T-helper 2 cell (primary cell): ENCODE measurements at places on chromosomes 5 and 9.

DNA sequence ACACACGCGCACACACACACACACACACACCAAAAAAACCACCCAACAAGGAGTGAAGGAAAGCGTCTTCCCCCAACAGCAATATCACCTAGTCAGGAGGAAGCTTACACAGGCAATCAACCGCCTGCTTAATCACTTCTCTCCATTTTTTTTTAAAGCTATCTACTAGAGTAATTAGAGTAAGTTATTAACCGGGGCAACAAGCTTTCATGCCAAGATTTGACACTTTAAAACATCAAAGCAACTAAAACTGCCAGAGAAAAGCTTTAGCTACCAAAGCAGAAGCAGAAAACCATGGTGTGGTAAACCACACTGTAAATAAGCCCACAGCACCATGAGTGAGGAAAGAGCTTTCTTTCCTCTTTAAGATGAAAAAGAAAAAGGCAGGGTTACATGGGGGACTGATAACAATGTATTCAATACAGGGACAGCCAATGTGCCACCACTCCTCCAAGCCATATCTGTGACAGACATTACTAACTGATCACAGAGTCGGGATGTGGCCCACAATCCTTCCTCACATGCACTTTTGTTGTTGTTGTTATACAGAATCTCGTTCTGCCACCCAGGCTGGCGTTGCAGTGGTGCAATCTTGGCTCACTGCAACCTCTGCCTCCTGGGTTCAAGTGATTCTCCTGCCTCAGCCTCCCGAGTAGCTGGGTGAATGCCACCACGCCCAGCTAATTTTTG is 282.1 kb downstream of the CRB2 start:
- peak; percentile 62 for DNase-seq

GRCh38 chr5:43301653-43302091 is 11.5 kb downstream of the HMGCS1 start:
- DNase-seq, result no peak

DNA sequence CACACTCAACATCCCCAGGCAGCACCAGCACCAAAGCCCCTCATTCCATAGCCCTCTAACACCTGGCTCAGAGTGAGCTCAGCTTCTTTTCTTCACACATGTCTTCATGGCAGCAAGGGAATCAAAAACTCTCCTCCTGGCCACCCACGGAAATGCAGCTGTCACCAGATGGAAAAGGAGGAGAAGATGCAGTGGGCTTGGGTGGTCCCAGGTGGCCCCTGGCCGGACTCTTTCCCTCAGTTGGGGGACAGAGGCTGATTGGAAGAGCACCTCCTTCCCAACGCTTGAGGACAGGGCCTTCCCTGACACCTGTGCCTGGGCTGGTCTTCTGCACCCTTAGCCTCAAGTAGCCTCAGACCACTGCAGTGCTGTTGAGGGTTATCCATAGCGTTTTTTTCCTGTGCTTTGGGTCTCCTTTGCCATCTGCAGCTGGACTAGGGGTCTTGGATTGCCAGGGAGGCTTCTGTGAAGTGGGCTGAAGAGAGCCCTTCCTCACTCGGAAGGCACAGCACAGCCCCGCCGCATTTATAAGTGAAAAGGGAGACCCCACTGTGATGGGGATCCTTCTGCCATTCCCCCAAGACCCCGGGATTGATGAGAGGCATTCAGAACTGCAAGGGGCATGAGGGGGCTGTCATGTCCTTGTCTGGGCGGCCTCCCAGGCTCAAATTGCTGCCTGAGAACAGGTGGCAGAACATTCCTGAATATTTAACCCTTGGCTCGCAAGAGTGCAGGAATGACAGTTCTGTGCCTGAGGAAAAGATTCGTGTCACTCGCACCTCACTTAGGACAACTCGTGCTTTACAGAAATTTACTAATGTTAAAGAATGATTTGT is 200.0 kb downstream of the AUH start:
- DNase-seq, result no peak

- DNase-seq, result no peak
Measured at GRCh38 chr5:38426986-38427950, 129.2 kb downstream of the LIFR start.

- no peak for DNase-seq
Measured at GRCh38 chr5:111680737-111681413, 76.1 kb downstream of the NREP start.

- no peak for DNase-seq
Measured at GRCh38 chr9:100108559-100108958, 9.5 kb downstream of the INVS start.

DNA sequence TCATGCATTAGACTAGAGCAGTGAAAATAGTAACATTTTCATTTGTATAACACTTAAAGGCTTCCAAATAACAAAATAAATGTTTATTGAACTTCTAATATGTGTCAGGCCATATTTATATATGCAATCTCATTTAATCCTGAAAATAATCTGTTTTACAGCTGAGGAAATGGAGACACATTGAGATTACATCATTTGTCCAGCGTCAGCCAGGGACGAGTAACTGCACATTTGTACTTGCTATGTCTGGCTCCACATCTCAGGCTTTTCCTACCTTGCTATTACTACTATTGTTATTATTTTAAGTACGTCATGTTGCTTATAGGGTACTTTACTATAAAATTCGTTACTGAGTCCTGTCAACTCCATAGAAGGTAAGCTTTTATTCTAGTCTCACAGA is 3.8 kb upstream of the C9 start:
- no peak for DNase-seq

- DNase-seq, result no peak
Measured at GRCh38 chr9:106403081-106403480, 459.9 kb upstream of the ZNF462 start.

DNA sequence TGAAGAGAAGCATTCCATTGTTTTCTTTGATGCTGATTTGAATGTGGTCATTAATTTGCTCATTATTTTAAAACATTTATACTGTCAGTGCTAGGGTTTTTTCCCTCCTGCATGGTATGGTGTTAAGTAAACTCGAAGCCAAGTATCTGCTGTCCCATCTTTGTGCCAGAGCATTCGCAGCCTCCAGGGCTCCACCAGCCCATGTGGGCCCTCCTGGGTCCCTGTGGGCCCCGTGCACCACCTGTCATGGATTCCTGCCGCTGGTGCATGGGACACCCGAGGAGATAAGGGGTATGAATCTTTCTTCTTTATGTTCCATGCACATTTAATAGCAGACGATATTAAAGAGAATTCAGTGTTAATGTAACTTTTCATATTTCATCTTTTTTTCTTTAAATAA is 95.1 kb downstream of the TRIO start:
- DNase-seq, result no peak

GRCh38 chr9:88287972-88288371 is 100.3 kb upstream of the SPIN1 start:
- DNase-seq, result no peak

DNA sequence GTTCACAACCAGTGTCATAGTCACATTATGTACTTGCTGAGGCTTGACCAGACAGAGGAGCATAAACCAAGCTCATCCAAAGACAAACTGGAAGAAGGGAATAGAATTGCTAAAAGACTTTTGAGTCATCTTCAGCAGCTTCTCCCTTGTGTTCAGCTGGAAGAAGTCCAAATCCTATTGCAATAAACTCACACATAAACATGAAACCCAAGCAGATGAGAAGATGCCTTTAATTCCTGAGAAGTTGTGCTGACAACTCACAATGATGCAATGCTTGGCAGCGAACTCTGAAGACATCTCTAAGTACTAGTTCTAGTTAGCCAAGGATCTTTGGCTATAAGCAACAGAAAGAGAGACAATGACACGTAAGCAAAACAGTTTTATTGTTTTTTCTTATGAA is 642.1 kb downstream of the KCTD16 start:
- no peak for DNase-seq

- DNase-seq, result no peak
Measured at GRCh38 chr5:145855763-145856267, 17.0 kb downstream of the GRXCR2 start.

DNA sequence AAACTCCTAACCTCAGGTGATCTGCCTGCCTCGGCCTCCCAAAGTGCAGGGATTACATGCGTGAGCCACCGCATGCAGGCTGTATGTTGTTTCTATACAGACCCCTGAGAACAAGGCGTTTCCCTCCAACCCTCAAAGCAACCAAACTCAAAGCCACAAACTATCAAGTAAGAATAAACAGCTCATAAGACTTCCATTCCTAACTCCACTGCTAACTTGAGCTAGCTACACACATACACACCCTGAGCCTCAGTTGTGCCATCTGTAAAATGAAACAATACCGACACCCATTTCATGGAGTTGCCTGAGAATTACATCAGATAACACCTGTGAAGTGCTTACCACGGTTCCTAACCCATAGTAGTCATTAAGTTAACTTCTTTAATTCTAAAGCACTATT is 70.8 kb downstream of the SERINC5 start:
- no peak for DNase-seq

- no peak for DNase-seq
Measured at GRCh38 chr5:168596927-168597326, 17.8 kb upstream of the PANK3 start.

- DNase-seq, result peak; percentile 14
Measured at GRCh38 chr9:135087489-135087792, at the start of gene OLFM1. Gene OLFM1, plus strand, starts transcription at chr9:135087668. Its CDS starts 322 bp downstream, at chr9:135087990.
